CD4-positive, CD25-positive, alpha-beta regulatory T cell (primary cell): ENCODE measurements at places on chromosomes 3 and 15.

GRCh38 chr15:96245252-96245651, 85.2 kb upstream of the NR2F2 start:
- DNase-seq, result no peak

GRCh38 chr15:57223345-57223744, 153.0 kb upstream of the CGNL1 start:
- DNase-seq, result no peak

- no peak for DNase-seq
Observed at GRCh38 chr15:69225355-69226022, 65.1 kb downstream of the GLCE start.

DNA sequence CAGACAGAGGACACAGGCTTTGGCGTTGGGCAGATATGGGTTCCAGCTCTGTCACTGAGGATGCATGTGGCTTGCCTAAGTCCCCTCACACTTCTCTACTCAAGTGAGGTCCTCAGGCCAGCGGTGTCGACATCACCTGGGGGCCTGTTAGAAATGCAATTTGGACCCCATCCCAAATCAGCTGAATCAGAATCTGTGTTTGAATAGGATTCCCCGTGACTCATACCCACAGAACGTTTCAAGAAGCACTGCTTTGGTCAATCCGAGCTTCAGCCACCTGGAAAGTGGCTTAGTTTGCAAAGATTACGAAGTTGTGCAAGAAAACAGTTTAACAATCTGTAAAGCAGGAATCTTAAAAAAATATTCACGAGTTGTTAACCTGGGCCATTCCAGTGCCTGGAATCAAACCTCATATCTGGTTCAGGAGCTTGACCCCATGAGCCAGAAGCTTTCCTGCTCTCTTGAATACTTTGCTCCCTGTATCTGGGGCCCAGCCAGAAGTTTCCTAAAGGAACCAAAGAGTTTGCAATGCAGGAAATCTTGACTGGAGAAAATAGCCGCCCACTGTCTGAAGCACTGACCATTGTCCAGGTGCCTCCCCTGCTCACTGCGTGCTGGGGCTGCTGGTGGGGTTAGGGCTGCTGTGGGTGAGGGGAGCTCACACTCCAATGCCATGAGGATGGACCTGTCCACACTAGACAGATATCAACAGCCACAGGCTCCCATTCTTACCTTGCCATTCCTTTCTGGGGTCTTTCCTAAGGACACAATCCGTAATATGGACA, 208.5 kb upstream of the LINGO1 start:
- no peak for DNase-seq

- DNase-seq, result no peak
Observed at GRCh38 chr3:10428406-10429091, 76.8 kb downstream of the ATP2B2 start.

GRCh38 chr3:151213151-151213550, 10.1 kb upstream of the GPR171 start:
- DNase-seq, result no peak

DNA sequence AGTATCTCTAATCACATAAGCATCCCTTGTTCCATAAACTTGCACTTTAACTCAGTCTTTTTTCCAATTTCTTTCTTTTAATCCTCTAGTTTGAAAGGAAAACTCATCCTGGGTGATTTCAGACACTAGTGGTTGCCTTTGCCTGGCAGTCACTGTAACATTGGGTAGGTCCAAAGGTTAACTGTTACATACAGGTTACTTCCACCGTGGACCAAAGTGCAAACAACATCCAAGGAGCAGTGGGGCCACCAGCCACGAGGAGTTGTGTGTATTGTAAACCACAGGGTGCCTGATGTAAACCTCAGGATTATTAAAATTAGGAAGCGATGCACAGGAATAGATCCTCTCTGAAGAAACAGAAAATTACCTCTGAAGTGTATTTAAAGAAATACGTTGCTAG, 75.0 kb downstream of the HCN4 start:
- DNase-seq, result no peak

DNA sequence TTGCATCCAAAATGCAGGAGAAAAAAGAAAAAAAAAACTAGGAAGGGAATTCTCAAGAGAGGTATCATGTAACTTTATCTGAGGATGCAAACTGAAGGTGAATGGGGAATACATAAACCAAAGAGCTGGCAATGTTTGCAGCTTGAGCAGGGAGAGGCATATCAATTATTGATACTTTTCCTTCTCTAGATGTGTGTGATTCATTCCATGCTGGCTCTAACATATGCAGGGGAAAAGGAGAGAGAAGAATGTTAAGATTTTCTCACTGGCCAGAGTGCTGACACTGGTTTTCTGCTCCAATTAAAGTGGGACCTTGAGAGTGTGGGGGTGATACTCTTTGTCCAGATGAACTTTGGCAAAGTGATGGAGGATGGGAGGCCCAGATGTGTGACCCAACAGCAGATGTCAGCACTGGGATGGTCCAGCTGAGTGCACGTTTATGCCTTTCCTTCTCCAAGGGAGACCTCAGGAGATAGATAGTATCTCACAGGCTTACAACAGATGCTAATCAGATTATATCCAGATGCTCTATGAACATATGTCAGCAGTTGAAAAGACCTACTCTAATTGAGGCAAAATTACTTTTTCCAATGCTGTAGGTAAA, 50.0 kb upstream of the PSMD6 start:
- DNase-seq, result no peak

GRCh38 chr3:195612075-195612800, 28.5 kb upstream of the APOD start:
- DNase-seq, result no peak

DNA sequence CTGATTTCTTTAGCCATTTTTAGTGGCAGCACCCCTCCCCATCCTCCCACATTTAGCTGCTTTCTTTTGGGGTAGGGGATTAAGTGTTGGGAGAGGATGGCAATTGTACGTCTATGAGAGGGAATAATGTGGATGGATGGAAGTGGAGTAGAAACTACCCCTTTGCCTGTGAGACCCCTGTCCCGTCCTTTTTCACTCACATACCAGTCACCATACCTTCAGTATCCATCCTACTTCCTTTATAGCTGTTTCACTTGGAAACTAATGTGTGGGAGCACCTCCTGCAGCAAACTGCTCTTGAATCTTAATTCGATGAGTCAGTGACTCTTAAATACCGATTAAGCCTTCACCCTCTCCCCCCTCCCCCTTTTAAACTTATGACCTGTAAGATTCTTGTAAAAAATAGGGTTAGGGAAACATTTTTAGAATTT, 730 bp downstream of the SPRED1 start:
- DNase-seq, result no peak

- no peak for DNase-seq
Observed at GRCh38 chr3:72004749-72005292, 219.9 kb upstream of the PROK2 start.

DNA sequence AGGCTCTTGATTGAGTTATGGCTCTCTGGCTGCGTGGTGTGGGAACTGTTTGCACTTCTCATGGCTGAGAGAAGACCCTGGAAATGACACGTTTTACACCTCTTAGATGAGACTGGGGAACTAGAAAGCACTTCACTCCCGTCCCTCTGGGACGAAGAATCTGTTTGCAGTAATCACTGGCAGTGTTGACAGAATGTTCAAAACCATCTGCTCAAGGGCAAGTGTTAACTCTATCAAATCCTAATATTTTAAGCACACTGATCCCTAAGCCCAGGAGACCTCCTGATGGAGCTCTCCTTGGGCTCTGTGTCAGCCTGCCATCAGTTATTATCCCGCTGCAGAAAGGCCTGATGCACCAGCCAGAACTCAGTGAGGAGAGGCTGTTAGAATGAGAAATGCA, 323.8 kb upstream of the DNAJC19 start:
- DNase-seq, result no peak

DNA sequence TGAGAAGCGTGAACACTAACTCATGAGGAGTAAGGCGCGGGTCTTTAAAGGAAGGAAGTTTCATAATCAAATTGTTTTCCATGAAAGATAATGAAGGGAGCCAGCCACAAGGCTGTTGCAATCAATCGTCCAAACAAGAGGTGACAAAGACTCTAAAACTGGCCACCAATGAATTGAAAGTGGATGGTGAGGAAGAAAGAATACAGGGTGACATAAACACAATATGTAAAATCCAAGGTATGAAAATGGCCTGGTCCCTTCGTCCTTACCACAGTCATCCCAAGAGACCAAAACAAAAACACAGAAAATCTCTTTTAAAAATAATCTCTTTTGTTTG, 12.0 kb downstream of the CD86 start:
- no peak for DNase-seq

GRCh38 chr3:44885618-44886017, 11.2 kb downstream of the TGM4 start:
- DNase-seq, result no peak

GRCh38 chr3:152047465-152047864, 174.0 kb downstream of the SUCNR1 start:
- no peak for DNase-seq

DNA sequence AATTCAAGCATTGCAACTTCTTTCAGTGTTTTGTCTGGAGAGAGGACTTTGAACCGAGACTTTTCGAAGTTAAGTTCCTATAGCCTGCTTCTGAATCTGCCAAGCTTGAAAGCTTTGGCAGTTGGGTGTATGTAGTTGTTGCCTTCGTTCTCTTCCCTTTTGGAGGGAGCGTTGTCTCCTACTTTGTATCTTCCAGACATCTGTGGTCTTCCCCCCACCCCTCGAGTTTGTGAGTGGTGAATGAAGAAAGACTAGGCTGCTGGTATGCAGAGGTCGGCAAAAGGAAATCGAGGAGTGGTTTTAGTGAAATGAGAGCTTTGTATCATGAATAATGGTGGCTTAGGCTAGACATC, 1.3 kb downstream of the CTNNB1 start:
- peak; percentile 2 for DNase-seq

DNA sequence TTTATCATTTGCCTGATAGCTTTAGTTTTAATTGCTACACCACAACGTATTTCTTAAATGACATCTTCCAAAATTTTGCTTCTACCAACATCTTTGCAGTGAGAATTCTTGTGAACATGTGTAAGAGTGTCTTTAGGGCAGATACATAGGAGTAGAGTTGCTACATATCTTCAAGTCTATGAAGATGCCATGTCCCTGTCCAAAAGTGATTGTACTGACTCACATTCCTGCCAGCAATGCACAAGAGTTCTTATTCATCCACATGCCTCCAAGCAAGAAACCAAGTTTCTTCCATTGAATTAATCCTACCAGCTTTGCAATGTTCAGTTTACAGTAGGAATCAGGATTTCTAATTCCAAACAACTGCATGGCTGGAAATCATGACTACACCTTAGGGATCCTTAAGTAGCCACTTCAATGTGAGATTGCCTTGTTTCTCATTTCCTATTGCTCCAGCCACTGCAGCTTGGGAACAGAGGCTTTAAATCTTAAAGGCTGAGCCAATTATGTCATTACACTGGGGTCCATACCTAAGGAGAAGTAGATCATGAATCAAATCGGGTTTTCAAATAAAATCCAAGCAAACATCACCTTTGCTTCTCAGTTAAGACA, 44.5 kb downstream of the BCL2L10 start:
- no peak for DNase-seq

DNA sequence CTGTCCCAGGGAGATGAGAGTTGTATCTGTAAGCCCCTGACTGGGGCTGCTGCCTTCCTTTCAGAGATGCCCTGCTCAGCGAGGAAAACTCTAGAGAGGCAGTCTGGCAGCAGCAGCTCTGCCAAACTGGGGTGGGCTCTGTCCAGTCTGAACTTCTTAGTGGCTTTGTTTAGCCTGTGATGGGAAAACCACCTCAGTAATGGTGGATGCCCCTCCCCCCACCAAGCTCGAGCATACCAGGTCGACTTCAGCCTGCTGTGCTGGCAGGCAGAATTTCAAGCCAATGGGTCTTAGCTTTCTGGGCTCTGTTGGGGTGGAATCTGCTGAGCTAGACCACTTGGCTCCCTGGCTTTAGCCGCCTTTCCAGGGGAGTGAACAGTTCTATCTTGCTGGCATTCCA, 218.3 kb downstream of the TUSC7 start:
- no peak for DNase-seq

DNA sequence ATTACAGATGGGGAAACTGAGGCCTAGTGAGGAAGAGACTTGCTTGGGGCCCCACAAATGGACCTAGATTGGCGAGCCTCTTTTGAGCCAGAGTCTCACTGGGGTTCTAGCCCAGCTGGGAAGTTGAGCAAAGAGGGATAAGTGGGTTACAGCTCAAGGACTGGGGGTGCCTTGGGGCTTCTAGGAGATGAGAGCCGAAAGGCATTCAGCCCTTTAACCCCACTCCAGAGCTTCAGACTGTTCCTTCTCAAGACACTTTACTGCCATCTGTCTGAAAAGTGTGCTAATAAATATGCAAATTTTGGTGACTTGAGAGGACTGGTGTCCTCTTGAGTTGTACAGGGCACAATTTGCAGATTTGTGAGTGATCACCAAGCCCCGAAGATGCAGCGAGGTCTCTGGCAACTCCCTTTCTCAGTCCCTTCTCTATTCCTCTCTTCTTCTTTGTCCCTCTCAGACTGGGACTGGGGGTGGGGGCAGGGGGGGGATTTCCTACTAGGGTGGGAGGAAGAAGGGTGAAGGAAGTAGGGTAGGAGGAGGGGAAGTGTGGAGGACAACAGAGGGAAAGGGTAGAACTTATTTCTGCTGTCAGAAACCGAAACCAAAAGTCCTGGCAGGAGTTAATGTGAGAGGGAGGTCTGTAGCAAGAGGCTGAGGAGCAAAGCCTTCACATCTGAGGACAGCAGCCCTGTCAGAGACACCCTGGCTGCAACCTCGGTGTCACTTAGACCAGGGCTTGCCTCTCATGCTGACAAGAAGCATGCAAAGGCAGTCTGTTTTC, 16.2 kb upstream of the ANKDD1A start:
- peak; percentile 89 for DNase-seq

- no peak for DNase-seq
Observed at GRCh38 chr3:79255702-79256101, 512.1 kb downstream of the ROBO1 start.

GRCh38 chr15:89495638-89496145, 691 bp downstream of the RHCG start:
- DNase-seq, result no peak

DNA sequence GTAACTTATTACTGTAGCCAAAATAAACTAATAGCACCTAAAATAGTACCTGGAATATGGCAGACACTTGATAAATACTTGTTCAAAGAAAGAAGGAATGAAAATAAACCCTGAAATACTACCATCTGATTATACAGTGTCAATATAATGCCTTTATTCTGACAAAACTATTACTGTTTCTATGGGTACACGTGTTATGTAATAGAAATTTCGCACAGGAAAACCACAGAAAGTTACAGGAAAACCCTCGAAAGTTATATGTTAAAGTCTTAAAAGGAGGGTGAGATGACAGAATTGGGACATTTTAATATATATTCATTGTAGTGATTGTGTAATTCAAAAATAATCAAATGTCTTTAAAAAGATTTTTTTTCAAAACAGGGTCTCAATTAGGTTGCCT, 28.8 kb downstream of the ETFA start:
- DNase-seq, result no peak

DNA sequence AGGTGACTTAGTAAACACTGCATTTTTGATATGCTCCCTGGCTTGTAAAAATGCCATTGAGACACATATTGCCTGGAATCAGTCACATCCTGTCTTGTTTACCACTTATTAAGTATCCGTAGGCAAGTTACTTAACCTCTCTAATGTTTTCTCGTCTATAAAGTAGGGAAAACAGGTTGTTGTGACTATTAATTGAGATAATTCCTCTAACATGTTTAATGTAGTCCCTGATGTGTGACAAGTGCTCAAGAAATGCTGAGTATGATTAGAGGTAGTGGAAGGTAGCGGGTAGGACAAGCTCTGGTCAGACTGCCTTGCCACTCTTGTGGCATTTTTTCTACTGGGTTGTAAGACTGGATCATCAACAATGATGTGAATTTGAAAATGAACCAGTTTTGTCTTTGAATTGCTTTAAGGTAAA, 54.1 kb downstream of the NFKBIZ start:
- DNase-seq, result no peak
